Endodermal cell (in vitro differentiated cells): ENCODE measurements at places on chromosomes 4 and X.
A peak's percentile ranks its signal among the peaks of the same experiment; 100 is the strongest.

GRCh38 chr4:72427057-72427456 lies 142.0 kb downstream of the ADAMTS3 start:
- DNase-seq, result no peak

DNA sequence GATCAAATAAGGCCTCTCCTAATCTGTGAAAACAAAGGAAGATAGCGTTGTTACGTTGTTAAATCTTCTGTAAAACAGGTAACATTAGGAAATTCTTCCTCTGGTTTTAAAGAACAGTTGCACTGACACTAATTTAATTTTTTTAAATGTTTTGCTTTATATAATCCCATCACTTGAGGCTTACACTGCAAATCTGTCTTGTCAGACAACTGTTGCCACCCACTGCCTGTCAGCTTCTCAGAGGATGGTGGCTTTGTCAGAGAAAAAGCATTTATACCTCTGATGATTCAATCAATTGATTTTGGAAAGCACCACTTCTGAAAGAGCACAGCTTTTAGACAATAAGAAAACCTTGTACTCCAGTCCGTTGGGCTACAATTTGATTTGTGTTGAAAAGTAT lies 799.1 kb downstream of the FSTL5 start:
- no peak for DNase-seq

DNA sequence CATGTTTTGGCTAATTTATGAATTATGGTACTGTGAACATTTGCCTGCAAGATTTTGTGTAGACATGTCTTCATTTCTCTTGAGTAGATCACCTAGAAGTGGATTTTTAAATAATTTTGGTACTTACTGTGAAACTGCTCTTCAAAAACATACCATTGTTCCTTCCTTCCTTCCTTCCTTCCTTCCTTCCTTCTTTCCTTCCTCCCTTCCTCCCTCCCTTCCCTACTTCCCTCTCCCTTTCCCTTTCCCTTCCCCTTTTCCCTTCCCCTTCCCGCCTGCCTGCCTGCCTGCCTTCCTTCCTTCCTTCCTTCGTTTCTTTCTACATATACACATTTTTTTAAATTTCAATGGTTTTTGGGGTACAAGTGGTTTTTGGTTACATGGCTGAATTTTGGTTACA lies 63.4 kb downstream of the HTT start:
- DNase-seq, result no peak

GRCh38 chr4:98522062-98522461 lies 136.3 kb downstream of the TSPAN5 start:
- DNase-seq, result no peak

- DNase-seq, result no peak
These were observed 36.6 kb upstream of the HGFAC start for GRCh38 chr4:3405176-3405575.

DNA sequence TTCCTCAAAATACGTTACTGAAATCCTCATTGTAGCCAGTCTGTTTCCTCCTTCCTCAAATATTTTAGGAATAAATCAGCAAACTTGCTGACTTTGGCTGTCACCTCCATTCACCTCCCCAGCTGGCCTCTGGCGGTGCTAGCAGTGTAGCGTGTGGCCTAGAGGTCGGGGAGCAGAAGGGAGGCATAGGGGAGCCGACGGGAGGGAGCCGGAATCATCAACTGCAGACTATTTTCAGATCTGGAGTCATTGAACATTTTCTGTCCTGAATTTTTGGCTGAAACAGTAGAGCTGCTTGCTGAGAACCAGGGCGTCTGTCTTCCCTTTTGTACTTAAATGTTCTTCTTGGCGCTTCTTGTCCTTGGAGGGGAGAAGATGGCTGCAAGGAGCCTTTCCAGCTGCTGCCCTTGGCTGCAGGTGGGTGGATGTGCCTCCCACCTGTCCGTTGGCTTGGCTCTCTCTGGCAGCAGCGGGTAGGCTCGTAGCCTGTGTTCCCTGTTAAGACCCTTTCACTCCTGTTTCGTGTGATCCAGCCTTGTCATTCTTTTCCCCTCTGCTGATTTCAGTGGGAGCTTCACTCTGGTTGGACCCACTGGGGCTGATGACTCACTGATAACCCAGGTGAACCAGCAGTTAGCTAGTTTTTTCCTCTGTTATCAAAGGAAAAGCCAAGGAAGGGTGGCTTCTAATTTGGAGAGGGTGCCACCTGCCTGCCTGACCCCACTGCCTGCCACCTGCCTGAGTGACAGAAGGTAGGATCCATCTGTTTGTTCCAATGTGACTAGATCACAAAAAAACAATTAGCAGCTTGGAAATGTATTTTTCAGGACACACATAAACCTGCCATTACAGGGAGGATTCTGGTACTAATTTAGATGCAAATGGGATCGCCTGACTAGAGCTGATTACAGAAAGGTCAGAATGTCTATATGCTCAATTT lies 135.9 kb downstream of the GATB start:
- DNase-seq, result no peak

DNA sequence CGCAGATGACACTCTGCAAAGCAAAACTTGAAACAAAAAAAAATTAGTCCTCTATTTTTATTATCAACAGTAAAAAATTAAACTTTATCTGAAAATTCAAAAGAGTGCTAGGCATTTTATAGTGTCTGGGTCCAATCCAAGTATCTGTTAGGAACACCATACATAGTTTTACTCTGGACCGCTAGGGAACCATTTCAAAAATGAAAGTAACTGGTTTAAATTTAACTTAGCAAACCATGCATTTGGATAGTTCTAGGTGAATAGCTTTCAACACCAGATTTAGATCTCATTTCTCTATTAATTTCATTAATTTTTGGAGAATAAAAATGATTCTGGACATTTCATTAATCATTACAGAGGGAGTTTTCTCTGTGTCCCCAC lies 1.2 kb downstream of the KLKB1 start:
- DNase-seq, result no peak

DNA sequence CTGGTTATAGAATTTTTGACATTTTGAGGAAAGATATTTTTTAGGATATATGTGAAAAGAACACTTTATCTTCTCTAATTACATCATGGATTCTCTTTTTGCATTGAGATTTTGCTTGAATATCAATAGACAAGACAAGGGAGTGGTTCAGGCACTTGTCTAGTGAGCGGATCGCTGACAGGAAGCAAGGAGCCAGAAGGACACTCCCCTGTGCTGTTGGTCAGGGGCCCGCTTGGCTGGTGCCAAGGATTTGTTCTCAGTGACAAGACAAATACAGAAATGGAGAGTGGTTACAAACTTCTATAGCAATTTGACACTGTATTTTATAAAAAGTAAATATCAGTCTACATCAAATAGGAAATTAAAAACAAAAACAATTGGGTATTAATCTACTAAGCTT lies 60.0 kb downstream of the SLC9B1 start:
- DNase-seq, result no peak

GRCh38 chrX:153880440-153880815 lies 5.5 kb downstream of the L1CAM start:
- peak; percentile 43 for DNase-seq

- DNase-seq, result no peak
These were observed 56.6 kb downstream of the FAM193A start for GRCh38 chr4:2593003-2593402.

GRCh38 chr4:98046665-98047064 lies 96.6 kb downstream of the STPG2 start:
- peak; percentile 62 for DNase-seq
